OCI-LY7 (cell line): ENCODE measurements at places on chromosomes 2 and 18. TPM values are rescaled to one million over a fixed set of nuclear protein-coding genes. Genes with fewer than 3 reads are reported as not detected.

DNA sequence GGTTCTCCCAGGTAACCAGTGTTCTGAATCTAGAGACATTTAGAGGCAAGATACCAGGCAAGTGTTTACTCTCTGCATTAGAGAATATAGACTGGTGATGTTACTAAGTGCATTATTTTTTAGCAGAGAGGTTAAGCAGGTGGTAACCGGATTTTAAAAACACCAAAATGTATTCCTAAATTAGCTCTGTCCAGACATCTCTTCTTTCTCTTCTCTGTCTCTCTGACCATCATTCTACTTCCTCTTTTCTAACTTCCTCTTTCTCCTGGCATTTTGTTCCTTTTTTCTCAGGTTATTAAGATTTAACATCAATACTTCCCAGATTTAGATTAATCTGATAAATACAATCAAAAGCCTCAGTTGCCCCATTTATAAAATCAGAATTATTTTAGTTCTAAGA is 31.7 kb upstream of the DYNC1I2 start:
- peak; percentile 84 for DNase-seq

Gene GNAL
- 0.25 and 0.28 TPM in 2 replicates for total RNA-seq

Gene SDC1
- total RNA-seq = 0.10 TPM in 1 of 2 replicates, not detected in the other

DNA sequence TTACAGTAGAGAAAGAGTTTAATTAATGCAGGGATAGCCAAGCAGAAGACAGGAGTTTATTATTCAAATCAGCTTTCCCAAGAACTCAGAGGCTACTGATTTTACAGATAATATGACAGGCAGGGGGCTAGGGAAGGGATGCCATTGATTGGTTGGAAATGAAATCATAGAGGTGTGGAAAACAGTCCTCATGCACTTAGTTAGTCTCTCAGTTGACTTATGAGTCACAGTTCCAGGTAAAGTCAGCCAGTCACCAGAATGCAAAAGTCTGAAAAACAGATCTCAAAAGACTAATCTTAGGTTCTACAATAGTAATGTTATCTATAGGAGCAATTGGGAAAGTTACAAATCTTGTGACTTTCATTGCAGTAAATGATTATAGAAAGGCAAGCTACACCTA is 676.4 kb upstream of the CHAC2 start:
- DNase-seq = no peak

- DNase-seq = no peak
These were observed 152.5 kb downstream of the CYP26B1 start for GRCh38 chr2:71995067-71995665.

Gene TMEM87B
- 22.8 TPM in 2 replicates for total RNA-seq

DNA sequence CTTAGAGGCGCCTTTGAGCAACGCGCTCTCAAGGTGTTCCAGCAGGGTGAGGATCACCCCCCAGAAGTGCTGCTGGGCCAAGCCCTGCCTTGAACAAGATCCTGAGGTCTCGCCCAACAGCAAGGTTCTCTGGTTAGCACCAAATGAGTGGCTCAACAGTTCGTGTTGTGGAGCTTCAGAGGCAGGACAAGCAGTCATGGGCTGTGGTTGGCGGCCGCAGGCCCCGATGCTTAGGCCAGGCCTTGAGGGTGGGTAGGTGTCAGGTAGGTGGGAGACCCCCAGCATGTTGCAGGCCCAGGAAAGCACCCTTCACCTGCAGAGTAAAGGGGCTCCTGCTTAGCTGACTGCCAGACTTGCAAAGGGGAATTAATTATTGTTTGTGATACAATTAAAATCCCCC is 70.2 kb upstream of the FOSL2 start:
- DNase-seq = no peak

DNA sequence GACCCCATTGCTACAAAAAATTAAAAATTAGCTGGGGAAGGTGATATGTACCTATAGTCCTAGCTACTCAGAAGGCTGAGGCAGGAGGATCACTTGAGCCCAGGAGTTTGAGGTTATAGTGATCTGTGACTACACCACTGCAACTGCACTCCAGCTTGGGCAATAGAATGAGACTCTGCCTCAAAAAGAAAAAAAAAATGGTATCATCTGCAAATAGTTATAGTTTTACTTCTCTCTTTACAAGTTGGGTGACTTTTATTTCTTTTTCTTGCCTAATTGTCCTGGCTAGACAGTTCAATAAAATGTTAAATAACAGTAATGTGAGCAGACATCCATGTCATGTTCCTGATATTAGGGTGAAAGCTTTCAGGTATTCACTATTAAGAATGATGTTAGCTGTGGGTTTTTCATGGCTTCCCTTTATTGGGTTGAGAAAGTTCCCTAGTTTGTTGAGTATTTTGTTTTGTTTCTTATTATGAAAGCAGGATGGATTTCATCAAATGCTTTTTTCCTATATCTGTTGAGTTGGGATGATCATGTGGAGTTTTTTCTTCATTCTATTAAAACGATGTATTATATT is 24.9 kb upstream of the ACOXL start:
- no peak for DNase-seq

GRCh38 chr18:34494359-34494696 is 215.8 kb upstream of the DTNA start:
- no peak for DNase-seq

Gene G6PC2
- not detected in 2 replicates for total RNA-seq

DNA sequence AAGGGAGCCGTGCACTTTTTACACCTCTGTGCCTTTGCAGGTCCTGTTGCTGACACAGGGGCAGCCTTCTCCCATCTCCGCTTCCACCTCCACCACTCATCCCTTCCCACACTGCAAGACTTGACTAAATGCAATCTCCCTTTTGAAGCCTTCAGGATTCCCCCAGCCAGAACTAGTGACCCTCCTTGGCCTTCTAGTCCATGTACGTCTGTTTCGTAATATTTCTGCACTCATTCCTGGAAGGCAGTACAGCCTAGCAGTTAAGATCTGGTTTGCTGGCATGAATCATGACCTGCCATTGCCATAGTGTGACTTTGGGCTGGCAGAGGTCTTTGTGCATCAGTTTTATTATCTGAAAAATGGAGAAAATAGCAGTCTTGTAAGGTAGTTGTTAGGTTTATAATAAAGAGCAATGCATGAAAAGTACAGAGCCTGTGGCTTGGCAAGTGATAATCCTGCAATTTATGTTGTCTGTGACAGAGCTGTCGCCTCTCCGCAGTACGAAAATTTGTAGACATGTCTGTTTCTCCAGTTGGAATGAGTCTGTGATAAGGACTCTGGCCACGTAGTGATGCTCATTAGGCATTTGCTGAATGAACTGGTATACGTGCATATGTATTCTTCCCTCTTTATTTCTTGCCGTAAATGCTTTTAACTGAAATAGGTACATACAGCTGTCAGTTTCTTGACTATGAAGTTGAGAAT is 36.7 kb downstream of the NCK2 start:
- DNase-seq = no peak

Gene PDE11A
- total RNA-seq = not detected in 2 replicates

Gene SERPINB7
- total RNA-seq = not detected in 2 replicates

- no peak for DNase-seq
These were observed 192.2 kb downstream of the IRS1 start for GRCh38 chr2:226607379-226607778.

DNA sequence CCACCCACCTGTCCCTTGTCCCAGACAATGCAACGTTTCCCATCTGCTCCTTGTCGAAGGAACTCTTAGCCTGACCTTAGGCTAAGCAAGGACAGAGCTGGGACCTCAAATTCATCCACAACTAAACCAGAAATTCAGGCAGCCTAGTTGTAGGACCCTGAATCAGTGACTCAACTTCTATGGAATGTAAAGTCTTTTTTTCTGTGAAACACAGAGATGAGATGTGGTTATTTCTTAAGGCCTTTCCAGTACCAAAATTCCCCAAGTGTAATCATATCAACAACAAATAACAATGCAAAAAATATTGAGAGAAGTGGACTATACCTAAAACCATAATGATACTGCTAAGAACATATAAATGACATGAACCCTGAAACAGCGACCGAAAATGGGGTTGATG is 46.7 kb downstream of the EN1 start:
- no peak for DNase-seq

GRCh38 chr18:43934781-43935471 is 657.6 kb upstream of the SYT4 start:
- DNase-seq = no peak

DNA sequence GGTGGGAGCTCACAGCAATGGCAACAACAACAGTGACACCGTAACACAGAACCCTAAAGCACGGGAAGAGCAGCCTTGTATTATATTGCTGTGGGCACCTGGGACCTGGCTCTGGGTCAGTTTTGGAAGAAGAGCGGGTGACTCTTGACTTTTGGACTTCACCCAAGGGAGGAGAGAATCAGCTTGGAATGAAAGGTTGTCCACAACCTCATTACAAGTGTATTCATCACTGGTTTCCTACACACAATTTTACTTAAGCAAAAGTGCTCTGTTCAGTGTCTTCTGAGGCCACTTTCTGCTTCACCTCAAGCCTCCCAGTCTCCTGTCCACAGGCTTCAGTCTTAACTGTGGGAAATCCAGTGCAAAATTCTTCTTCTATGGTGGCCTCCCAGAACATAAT is 263.8 kb downstream of the KCNE4 start:
- DNase-seq = no peak

Gene SPATA3
- total RNA-seq = not detected in 2 replicates

Gene ST8SIA5
- not detected in 2 replicates for total RNA-seq

DNA sequence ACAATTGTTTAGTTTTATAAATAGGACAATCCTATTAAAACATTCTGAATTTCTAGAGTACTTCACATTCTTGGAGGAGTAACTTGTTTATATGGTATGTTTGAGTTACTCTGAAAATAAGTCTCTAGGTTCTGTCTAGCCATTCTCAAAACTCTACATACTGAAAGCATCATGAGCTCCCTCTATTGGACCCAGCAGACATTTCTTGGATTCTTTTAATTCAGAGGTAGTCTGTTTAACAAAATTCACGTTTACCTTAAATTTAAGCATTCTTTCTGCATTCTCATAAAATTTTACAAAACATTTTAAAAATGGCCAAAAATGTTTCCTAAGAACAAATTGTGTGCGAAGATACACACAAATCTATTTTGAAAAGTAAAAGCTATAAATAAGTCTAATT is 15.3 kb downstream of the SP9 start:
- peak; percentile 32 for DNase-seq

GRCh38 chr18:32911660-32912284 is 138.9 kb upstream of the KLHL14 start:
- DNase-seq = no peak

GRCh38 chr2:150160058-150160457 is 327.4 kb downstream of the RND3 start:
- no peak for DNase-seq

GRCh38 chr18:9827211-9827792 is 58.5 kb upstream of the TXNDC2 start:
- DNase-seq = no peak

Gene IL36B
- total RNA-seq = not detected in 2 replicates

DNA sequence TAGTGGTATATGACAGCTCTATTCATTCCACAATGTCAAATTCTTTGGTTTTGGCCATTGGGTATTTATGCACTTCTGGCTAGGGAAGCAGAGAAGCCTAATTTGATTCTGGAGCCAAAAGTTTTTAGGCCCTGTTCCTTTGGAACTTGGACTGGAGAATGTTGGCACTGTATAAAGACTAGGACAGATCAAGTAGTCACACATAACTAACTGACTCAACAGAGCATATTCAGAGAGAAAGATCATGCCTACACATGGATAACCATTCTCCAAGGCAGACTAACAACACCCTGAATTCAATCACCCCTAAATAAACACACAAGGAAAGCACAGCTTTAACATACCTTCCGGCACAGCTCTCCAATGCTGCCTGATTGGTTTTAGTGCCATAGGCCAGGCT is 62.9 kb downstream of the ARHGAP15 start:
- no peak for DNase-seq

DNA sequence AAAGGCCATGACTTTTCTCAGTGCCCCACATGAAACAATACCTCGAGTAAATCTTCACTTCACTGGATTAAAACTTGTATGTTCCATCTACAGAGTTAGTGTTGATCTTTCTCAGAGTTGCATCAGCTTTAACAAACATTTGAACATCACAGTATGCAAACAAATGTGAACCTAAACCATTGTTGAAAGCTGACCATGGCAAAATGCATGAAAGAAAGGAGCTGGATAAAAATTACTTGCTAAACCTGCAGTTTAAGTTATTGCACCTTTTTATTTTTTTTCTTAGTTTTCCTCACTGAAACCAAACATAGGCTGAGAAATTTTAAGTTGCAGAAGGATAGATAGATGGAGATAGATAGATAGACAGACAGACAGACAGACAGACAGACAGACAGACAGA is 107.2 kb upstream of the UGP2 start:
- no peak for DNase-seq

DNA sequence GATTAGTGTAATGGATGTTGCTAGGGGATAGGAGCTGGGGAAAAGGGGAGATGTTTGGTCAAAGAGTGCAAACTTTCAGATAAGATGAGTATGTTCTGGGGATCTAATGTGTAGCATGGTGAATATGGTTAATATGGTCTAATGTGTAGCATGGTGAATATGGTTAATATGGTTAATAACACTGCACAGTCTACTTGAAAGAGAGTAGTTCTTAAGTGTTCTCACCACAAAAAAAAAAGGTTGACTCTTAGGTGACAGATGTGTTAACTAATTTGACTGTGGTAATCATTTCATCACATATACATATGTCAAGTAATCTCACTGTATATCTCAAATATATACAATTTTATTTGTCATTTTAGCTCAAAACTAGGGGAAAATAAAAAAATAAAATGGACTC is 121.3 kb upstream of the CD226 start:
- DNase-seq = no peak

GRCh38 chr2:64924170-64924934 is 64.8 kb upstream of the SLC1A4 start:
- DNase-seq = no peak

DNA sequence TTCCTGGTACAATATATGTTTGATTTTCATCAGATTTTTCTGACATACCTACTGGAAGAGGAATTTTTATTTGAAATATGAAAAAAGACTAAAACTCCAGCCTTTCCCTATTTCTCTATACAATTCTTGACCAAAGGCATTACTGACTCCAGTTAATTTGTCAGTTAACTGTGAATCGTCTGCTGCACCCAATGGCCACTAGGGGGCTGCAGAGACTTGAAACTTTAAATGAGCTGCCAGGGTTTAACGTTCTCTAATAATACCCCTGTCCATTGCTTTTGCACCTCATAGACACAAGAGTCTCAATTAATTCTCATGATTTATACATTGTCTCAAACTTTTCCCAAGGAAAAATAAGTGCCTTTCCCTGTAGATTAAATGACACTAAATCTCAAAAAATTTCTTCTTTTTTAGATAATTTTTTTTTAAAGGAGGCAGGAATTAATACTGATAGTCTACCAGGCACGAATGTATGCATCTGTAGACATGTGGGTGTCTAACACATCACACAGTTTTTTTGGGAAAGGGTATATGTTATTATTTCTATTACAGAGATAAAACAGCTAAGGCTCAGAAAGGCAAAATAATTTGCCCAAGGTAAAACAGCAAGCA is 1.8 kb upstream of the ALK start:
- peak; percentile 71 for DNase-seq

GRCh38 chr18:59395226-59396175 is 36.4 kb upstream of the LMAN1 start:
- no peak for DNase-seq

- DNase-seq = no peak
These were observed 7.3 kb downstream of the IL37 start for GRCh38 chr2:112918256-112918655.
